ENCODE measurements at places on chromosomes 6 and 20. TPM values are rescaled to one million over a fixed set of nuclear protein-coding genes. Genes with fewer than 3 reads are reported as not detected.

GRCh38 chr20:50434653-50435396 is 75.4 kb upstream of the PTPN1 start:
- no peaks in the 10 kb centered on the region for H3K36me3 ChIP-seq
- DNase-seq = no peak
- no peak overlapping the region for H3K27ac ChIP-seq
- H3K4me3 ChIP-seq = no peak overlapping the region
- no peaks in the 10 kb centered on the region for H3K4me1 ChIP-seq

GRCh38 chr20:40279390-40279789 is 409.6 kb downstream of the MAFB start:
- no peaks in the 10 kb centered on the region for H3K4me1 ChIP-seq
- H3K27ac ChIP-seq = no peak overlapping the region
- no peak overlapping the region for H3K4me3 ChIP-seq
- H3K27me3 ChIP-seq = no peaks in the 10 kb centered on the region
- DNase-seq = no peak

- no peak for DNase-seq
- no peaks in the 10 kb centered on the region for H3K27me3 ChIP-seq
- H3K4me3 ChIP-seq = no peak overlapping the region
- H3K27ac ChIP-seq = no peak overlapping the region
Measured at GRCh38 chr6:431504-431903, 40.0 kb downstream of the IRF4 start.

DNA sequence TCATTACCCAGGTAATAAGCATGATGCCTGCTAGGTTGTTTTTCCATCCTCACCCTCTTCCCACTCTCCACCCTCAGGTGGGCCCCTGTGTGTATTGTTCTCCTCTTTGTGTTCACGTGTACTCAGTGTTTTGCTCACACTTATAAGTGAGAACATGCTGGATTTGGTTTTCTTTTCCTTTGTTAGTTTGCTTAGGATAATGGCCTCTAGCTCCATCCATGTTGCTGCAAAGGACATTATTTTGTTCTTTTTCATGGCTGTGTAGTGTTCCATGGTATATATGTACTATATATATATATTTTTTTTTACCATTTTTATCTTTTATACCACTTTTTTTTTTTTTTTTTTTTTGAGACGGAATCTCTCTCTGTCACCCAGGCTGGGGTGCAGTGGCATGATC is 71.9 kb downstream of the RSPH3 start:
- no peak overlapping the region for H3K27ac ChIP-seq
- H3K27me3 ChIP-seq = no peaks in the 10 kb centered on the region
- no peak for DNase-seq
- H3K36me3 ChIP-seq = no peaks in the 10 kb centered on the region

Gene PAX1
- total RNA-seq = not detected

Gene MATN4
- total RNA-seq = not detected

GRCh38 chr6:45445749-45446549 is 68.2 kb upstream of the SUPT3H start:
- H3K27me3 ChIP-seq = no peaks in the 10 kb centered on the region
- no peak overlapping the region for H3K27ac ChIP-seq
- H3K4me3 ChIP-seq = no peak overlapping the region
- peaks cover 63% of the 10 kb centered on the region for H3K4me1 ChIP-seq
- H3K36me3 ChIP-seq = peaks cover 22% of the 10 kb centered on the region

Gene AHCY
- total RNA-seq = 16.7 TPM

Gene STX16
- 181 TPM for total RNA-seq

DNA sequence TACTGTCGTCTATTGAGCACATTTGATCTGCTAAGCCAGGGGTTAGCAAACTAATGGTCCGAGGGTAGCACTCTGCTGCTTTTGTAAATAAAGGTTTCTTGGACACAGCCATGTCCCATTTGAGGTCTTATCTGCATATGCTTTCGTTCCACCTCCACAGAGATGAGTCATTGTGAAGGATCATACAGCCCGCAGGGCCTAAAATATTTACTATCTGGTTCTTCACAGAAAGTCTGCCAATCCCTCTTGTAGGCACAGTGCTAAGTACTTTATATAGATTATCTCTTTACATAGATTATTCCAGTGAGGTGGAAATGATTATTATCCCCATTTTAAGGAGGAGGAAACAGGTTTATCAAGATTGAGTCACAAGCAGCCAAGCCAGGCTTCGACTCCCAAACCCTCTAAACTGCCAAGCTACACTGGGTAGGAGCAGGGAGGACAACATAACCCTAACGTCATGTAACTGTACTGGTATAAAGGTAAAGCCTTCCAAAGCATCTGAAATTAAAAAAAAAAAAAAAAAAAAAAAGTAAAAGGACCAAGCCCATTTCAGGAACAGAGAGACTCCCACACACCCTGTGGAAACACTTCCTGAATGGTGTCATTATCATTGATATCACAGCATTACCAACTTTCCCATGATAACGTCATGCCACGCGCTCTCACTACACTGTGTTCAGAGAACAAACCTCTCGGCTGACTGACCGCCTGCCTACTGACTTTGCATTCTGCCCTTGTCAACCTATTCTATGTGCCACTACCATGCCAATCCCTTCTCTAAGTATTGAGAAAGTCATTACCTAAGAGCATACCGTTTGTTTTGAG is 101.0 kb downstream of the KIF16B start:
- peaks cover under 1% of the 10 kb centered on the region for H3K36me3 ChIP-seq
- H3K4me3 ChIP-seq = no peak overlapping the region
- DNase-seq = no peak
- H3K27me3 ChIP-seq = no peaks in the 10 kb centered on the region
- no peaks in the 10 kb centered on the region for H3K4me1 ChIP-seq

DNA sequence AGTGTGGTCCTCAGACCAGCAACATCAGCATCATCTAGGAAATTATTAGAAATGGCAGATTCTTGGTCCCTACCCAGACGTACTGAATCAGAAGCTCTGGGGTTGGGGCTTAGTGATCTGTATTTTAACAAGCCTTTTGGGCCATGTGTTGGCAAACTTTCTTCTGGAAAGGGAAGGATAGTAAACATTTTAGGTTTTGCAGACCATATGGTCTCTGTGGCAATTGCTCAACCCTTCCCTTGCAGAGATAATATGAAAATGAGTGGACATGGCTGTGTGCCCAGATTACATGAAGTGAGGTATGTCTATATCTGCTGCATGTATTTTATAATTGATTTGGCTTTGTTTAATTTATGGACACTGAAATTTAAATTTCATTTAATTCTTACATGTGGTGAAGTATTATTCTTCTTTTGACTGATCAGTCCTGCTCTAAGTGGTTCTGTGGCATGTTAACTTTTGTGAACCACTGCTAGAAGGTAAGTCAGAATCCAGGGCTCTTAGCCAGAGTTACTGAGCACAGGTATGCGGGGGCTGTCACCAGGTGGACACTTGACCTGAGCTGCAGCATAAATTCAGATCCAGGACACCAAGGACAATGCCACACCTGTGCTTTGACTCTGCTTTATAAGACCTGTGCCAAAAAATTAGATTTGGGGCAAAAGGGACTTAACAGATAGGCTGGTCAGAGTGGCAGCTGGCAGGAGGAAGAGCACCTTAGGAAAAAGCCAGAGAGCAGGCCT is 43.2 kb downstream of the LY86 start:
- H3K4me1 ChIP-seq = no peaks in the 10 kb centered on the region
- H3K27ac ChIP-seq = no peak overlapping the region
- no peak for DNase-seq
- no peaks in the 10 kb centered on the region for H3K36me3 ChIP-seq
- H3K27me3 ChIP-seq = no peaks in the 10 kb centered on the region

Gene MICB
- total RNA-seq = 14.7 TPM

DNA sequence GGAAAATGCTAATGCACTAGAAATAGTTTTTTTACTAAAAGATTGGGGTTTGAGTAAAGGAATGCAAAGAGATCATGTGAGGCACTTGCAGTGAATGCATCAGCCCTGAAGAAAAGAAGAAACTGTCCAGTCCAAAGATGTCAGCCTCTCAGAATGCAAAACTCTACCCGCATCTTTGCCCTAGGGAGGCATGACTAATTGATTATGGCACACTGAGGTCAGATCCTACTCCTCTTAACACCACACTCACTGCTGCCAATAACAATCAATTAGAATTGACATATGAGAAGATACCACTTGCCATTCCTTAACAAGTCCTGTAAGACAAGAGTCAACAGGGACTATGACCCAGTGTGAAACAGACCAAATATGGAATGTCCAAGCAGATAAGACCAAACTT is 262.3 kb upstream of the PLN start:
- DNase-seq = no peak
- peaks cover 3% of the 10 kb centered on the region for H3K27me3 ChIP-seq
- H3K27ac ChIP-seq = no peak overlapping the region
